ENCODE measurements at places on chromosomes 13 and 19.

DNA sequence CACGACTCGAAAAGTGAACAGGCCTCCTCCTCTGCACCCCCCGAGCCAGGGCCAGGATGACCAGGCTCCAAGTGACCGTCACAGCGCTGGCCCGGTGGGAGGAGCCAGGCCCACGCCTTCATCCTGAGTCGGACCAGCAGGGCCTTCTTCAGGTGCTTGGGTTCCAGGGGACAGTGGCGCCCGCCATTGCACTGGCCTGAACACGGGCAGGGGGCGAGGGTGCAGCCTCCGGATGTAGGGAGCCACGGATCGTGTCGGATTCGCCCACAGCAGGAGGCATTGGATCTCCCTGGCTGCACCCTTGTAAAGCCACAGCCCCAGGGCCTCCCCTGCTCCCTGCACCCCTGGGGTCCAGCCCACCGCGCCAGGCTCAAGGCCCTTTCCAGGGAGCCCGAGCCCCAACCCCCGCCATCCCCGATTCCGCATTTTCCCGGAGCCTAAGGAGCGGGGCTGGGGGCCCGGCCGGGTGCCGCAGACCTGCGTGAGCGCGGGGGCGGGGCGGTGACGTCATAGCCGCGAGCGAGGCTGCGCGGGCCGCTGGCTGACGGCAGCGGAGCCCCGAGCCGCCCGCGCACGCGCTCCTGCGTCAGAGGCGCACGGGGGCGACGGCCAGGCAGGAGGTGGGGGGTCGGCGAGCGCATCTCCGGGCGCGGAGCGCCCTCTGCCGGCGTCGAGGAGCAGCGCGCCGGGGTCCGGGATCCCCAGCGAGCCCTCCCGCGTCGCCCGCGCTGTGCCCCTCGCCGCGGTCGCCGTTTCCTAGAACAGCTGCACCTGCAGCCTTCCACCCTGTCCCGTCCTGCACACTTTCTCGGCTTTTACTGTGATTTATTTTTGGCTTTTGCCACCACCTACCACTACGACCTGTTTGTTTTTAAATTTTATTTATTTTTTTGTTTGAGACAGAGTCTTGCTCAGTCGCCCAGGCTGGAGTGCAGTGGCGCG lies 1.5 kb upstream of the ATP5F1D start:
- DNase-seq = peak; percentile 97

DNA sequence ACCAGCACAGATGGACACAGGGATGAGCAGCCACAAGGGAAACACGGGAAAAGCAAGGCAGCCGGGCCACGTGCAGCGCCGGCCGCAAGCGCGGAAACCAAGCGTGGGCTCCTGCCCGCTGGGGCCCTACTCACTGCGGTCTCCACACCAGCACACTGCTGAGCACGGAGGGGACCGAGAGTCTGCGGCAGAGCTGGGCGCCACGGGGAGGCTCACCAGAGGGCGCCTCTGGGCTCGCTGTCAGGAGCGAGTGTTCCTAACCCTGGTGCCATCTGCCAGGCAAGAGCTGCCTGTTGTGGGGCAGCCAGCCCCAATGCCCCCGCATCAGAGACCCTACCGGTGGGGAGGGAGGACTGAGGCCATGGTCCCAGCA lies 26.5 kb downstream of the MPND start:
- DNase-seq = peak; percentile 66

DNA sequence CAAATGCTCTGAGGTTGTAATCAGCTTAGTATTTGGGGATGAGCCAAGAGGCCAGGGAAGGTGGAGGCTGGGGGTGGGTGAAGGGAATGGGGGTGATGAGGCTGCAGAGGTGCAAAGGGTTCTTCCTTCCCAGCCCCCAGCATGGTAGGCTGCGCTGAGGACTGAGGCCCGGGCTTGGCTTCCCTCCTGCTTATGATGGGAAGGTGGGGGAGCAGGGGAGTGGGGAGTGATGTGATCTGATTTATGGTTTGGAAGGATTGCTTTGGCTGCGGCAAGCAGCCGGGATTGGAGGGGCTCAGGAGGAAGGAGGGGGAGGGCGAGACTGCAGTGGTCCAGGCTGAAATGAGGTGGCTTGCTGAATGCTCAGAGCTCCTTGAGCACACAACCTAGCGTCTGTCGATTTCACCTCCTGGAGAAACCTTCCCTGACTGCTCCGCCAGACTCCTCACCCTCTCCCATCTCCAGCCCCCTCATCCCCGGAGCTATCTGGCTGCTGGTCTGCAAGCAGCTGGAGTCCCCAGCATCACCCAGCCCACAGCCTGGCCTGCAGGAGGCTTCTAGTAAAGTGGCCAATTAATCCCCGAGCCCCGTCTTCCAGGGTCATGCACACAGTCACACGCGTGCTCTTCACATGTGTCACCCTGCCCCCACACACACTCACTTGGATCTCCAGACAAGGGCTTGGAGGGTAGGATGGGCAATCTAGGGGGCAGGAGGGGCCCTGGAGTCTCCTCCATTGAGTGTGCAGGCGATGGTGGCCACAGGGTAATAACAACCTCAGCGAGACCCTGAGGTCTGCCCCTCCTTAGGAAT lies 757 bp upstream of the CLEC11A start:
- no peak for DNase-seq

DNA sequence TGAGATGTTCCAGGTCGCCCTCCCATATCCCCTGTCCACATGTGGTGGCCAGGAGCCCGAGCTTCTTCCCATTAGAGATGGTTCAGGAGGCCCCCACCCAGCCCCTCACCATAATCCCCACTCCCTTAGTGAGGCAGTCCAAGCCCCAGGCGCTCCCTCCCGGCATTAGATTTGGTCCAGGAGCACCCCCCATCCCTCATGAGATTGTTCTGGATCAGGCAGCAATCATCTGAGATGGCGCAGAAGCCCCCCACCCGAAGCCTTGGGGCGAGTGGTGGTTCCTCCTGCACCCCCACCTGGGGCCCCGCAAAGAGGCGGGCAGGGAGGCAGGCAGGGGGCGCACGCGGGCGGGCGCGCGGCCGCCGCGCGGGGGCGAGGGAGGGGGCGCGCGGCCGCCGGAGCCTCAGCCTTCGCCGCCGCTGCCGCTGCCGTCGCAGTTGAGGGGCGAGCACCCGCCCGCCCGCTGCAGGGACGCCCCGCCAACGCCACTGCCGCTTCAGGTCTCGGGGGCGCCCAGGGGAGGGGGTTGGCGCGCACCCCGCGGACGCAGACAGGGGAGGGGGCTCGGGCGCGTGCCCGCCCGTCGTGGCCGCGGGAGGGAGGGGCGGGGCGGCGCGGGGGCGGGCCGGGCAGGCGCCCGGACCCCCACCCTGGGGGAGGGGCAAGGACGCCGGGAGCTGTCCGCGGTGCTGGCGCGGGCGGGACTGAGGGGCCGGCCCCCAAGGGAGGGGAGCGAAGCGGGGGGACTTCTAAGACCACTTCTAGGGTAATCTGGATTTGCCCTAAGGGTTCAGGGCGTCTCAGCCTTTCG lies 46.4 kb upstream of the SHKBP1 start:
- no peak for DNase-seq

DNA sequence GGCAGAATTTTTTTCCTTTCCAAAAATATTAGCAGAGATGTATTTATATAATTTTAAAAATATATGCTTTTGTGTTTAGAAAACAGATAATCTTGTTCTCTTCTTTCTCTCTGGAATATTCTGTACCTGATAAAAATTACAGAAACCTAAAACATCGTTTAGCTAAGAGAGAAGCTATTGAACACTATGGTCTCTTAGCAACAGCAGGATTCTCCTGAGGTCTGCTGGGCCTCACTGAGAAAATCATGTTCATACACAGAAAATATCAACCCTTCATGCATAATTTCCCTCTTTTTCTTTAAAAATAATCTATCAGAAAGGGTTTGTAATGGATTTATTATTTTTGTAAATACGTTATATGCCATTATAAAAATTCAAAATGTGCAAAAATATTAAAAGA lies 242.2 kb downstream of the DCLK1 start:
- DNase-seq = no peak

DNA sequence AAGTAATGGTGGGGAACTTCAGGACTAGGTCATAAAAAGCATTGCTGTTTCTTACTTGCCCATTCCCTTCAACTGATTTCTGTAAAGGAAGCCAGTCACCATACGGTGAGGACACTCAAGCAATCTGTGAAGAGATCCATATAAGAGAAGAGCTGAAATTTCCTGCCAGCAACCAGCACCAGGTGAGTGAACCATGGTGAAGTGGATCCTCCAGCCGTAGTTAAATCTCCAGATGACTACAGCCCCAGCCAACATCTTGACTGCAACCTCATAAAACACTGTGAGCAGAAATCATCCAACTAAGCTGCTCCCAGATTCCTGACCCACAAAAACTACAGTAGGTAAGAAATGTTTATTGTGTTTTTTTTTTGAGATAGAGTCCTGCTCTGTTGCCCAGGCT lies 3.8 kb upstream of the SLC6A16 start:
- DNase-seq = no peak

GRCh38 chr13:114087430-114087829 lies 45.0 kb downstream of the RASA3 start:
- no peak for DNase-seq

- DNase-seq = no peak
These were observed 120.5 kb downstream of the KATNAL1 start for GRCh38 chr13:30186634-30187415.

DNA sequence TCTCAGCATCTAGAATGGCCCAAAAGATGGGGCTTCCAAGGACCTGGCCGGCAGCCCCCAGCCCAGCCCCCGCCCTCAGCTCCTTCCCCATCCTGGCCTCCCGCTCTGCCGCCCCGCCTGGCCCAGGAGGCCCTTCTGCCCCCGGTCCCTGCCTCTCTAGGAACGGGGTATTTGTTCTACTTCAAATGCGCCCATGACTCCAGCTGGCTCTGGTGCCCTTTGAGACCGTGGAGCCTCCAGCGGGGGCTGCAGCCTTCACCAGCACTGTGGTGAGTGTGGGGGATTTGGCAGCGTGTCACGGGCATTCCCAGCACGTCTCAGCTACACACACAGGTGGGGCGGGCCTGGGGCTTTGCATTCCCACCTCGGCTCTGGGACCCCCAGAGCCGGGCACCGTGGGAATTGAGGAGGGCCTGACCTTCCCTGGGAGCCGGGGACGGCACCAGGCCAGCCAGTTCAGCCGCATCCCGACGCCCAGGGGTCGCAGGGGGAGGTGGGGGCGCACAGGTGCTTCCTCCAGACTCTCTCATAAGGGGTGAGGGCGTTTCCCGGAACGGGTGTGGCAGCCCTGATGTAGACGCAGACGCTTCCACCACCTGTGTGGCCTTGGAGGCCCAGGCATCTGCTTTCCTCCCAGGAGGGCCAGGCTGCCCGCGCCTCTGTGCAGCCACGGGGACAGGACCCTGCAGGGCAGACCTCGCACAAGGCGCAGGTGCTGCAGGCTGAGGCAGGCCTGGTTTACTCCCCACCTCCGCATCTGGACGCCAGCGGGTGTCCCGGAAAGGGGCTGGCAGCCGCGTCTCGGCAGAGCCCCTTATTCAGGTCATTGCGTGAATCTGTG lies 947 bp downstream of the ATP4B start:
- no peak for DNase-seq

GRCh38 chr19:49843265-49843664 lies 7.7 kb upstream of the PTOV1 start:
- no peak for DNase-seq

DNA sequence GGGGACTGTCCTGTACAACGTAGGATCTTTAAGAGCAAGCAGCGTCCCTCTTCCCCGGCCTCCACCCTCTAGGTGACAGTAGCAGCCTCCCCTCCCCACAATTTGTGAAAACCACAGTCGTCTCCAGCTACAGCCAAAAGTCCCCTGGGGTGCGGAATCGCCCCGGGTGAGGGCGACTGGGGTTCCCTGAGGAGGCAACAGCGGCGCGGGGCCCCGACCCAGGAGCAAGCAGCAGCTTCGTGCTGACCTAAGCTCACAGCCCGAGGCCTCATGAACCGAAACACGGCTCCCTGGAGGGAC lies 322 bp downstream of the ZNF558 start:
- no peak for DNase-seq

- no peak for DNase-seq
These were observed 51.6 kb downstream of the SERP2 start for GRCh38 chr13:44425041-44425814.

DNA sequence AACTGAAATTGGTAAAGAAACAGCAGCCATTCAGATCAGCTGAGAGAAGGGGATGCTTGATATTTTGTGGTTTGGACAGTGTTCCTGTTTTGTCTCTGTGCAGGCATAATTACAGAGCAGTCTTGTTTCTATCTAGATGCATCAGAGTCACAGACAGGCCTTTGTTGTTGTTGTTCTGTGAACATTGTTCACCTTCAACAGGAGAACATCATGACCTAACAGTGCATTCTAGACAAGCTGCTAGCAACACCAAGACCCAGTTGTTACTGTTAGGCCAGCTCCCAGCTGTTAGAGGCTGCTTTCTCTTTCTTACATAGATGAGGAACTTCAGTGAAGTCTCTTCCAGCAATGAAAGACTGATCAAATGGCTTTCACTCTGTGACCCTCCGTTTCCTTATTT lies 8.5 kb upstream of the LSR start:
- DNase-seq = no peak

GRCh38 chr19:49573009-49573408 lies 7.3 kb downstream of the NOSIP start:
- DNase-seq = no peak

GRCh38 chr13:98563071-98563470 lies 13.8 kb downstream of the STK24 start:
- no peak for DNase-seq
